ENCODE measurements at places on chromosomes 7 and 10.

GRCh38 chr10:14758994-14759664 lies 15.6 kb downstream of the FAM107B start:
- no peak for DNase-seq

DNA sequence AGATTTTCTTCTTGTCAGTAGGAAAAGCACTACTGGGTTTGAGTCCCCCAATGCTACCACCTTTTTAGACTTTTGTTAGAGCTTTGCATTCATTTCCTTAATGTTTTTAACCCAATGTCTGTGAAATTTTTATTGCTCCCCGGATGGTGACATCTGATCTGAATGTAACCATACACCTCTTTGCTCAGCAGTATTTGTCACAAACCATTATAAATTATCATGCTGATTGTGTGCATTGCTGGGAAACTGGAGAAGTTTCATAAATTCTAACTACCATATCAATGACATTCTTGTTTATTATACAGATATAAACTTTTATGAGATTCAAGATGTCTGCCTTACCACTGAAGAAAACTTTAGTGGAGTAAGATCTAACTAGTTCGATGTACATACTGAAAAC lies 8.5 kb downstream of the NRP1 start:
- DNase-seq = no peak

- DNase-seq = no peak
Measured at GRCh38 chr7:95427166-95427565, 7.7 kb downstream of the PON2 start.

GRCh38 chr10:84308021-84308420 lies 20.4 kb upstream of the CCSER2 start:
- no peak for DNase-seq

- DNase-seq = no peak
Measured at GRCh38 chr10:10361301-10361885, 656.3 kb upstream of the CELF2 start.

DNA sequence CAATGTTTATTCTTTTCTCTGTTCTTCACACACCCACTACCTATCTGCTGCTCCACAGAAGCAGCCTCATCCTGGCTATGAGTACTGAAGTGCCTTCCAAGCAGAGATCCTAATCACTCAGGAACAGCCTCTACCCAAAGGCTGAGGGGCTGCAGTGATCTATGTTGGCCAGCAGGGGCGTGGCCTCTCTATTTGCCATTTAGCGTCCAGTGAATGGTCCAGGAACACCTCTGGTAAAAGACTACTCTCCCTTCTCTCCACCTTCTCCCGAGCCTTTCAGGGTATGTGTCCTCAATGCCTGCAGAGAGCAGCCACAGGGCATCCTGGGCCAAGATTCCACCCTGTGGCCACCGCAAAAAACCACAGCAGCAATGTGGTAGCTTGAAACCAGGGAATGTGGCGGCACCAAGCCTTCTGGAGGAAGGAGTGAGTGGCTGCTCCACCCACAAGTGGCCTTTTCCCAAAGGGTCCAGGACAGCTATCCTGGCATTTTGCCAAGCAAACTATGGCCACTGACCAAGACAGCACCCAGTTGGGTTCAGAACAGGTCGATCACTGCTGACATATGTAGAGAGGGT lies 70.9 kb downstream of the SYPL1 start:
- DNase-seq = no peak

DNA sequence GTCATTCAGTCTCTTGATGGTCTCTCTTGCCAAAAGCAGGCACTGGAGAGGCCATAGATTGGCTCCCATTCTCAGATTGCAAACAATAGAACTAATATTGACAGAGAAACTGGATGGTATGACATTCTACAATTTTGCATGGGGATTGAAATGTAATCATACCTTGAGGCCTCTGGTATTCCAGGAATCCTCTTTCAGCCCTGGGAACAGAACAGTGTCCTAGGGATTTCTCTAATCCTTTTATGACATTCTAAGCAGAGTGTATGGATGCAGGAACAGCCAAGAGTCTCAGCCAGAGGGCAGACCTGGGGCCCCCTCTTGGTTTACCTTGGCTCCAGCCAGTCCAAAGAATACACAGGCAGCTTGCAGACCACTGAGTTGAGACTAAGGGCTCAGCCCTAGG lies 206.4 kb downstream of the KCNMA1 start:
- no peak for DNase-seq

GRCh38 chr10:88731296-88731695 lies 25.2 kb downstream of the LIPK start:
- DNase-seq = no peak

DNA sequence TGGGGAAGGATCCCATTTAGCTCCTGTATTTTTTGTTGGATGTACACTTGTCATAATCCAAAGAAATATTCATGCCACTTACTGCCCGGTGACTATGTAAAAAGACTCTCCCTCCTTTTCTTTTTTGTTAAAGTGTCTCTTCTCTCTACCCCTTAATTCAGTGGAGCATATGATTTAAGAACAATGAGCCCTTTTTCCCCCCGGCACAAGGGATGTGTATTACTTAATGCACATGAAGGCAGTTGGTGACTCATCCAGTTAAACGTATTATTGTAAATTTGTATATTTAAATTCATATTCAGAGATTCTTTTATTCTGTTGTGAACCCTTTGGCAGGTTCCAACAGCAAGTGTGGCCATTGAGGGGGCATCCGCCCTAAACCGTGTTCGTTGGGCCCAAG lies 241.9 kb downstream of the SLC25A13 start:
- DNase-seq = no peak

DNA sequence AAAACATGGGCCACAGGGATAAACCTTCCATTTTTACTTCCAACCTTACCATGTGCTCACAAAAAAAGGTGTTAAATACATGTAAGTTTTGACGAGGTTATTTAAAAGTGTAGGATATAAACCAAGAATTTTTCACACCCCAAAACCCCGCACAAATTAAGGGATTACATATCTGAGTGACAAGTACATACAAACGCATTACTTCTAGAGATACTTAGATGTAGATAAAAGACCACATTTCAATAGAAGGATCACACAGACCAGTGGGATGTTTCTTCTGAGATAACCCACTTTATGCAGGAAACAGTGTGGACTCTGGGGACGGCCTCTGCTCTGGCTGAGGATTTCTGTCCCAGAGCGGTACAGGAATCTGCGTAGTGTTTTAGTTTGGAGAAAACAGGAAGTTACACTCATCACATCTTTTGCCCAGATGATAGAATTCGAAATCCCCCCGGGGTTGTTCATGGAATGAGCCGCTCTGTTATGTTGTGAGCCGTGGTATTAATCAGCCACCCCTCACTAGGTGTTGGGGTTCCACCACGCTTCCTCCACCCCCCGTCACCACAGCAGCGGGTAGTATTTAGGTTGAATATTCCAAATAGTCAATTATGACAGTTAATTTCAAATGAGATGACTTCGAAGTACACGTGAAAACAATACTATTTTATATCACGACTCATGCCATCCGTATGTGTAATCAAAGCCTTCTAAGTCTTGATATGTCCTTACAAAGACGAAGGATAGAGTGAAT lies 1.3 kb upstream of the CUL1 start:
- DNase-seq = no peak

DNA sequence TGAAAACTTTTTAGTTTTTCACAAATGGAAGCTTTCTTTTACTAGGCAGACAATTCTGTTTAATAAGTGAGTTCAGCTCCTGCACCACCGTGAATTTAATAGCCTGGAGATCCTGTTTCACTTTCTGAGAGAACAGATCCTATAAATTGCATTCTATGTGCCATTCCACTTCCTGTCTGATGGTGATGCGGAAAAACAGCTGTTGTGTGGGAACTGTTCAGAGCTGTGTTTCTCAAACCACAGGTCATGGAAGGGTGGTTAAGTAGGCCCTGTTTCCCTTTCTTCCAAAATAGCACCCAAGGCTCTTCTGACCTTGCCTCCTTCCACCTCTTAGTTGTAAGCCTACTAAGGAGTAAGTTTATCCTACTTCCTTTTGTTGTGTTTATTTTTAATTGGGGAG lies 97.2 kb upstream of the DKK1 start:
- no peak for DNase-seq

DNA sequence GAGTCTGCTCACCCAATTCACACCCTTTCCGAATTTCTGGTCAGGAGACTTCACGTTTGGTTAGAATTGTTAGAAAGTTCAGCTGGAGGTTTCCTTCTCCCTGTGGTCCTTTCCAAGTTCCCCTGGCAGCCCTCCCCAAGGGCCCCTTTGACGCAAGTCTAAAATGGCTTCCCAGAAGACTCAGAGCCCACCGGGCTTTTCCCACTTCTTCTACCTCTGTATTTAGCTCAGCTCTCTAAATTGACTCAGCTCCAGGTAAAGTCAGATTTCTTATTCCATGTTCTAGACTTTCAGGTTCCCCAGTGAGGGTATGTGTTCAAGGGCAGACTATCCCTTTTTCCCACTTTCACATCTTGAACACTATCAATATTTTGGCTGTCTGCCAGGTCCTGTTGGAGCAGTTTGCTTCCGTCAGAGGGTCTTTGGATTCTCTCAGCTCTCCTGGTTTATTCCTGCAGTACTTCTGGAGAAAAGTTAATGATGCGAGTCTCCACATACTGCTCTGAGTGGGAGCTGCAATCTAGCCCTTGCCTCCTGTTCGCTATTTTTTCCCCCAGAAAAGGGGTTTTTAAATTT lies 53.1 kb upstream of the ZNF273 start:
- DNase-seq = no peak

DNA sequence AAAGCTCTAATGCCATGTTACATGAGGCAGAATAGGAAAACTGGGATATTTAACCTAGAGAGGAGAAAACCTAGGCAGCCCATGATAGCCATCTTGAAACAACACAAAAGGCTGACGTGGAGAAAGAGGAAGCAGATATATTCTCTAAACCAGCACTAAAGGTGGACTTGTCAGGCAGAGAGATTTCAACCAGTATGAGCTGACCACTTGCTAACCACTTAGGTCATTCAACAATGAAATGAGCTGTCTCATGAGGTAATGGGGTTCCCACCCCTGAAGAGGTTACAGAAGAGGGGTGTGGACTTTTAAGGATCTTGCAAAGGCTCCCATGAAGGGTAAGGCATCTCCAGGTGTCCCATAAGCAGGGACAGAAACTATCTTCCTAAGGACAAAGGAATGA lies 26.8 kb upstream of the EGR2 start:
- DNase-seq = no peak

GRCh38 chr10:96858706-96859050 lies 26.6 kb downstream of the LCOR start:
- DNase-seq = no peak

- no peak for DNase-seq
Measured at GRCh38 chr7:130593033-130593432, 75.5 kb downstream of the COPG2 start.

- DNase-seq = no peak
Measured at GRCh38 chr7:83850125-83850524, 201.2 kb upstream of the SEMA3E start.

GRCh38 chr10:3774814-3775695 lies 10.0 kb downstream of the KLF6 start:
- no peak for DNase-seq

DNA sequence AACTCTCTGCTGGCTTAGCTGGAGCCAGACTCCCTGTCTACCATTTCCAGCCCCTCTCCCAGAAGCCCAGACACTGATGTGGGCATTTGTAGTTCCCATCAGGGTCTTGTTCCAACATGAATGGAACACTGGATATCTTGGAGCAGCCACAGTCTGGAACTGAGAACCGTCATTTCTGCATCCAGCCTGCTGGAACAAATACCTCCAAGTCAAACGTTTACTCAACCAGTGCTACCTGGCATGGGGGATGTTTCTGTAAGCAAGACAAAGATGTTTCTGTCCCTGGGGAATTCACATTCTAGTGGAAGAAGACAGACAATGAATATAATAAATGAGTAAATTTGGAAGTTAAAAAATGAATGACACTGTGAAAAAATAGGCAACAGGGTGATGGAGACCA lies 70.8 kb upstream of the ZNF438 start:
- no peak for DNase-seq

DNA sequence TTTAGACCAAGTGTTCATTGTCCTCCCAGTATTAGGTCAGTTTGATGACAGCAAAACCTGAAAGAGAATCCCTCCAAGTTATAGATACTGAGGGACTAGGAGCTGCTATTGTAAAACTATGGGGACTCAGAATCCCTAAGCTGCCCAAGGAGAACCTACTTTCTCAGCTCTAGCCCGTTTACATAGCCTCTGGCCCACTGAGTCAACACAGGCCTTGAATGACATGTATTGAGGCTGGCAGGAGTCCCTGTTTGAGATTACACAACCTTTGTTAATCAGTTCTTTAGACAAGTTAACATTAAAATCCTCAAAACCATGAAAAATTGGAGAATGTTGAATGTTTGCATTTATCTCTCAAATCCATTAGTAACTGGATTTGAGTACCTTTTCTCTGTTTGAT lies 1079.0 kb downstream of the KCNMA1 start:
- no peak for DNase-seq

GRCh38 chr10:85600026-85600743 lies 766.4 kb downstream of the GRID1 start:
- no peak for DNase-seq

DNA sequence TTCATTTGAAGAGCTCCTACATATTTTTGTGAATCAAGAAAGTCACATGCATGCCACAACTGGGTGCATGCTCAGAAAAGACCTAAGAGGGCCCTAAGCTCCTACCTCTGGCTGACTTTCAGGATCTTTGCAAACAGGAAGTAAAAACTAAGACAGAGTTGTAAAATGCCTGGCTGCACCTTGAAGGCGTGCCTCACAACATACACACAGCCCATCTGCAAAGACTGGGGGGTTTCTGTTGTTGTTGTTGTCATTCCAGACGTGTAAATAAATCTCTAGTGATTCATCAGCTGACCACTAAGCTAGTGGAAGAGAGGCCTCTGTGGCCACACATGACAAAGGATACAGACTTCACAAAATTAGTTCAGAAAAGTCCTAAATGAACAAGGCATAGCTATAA lies 31.8 kb downstream of the SMURF1 start:
- DNase-seq = no peak

DNA sequence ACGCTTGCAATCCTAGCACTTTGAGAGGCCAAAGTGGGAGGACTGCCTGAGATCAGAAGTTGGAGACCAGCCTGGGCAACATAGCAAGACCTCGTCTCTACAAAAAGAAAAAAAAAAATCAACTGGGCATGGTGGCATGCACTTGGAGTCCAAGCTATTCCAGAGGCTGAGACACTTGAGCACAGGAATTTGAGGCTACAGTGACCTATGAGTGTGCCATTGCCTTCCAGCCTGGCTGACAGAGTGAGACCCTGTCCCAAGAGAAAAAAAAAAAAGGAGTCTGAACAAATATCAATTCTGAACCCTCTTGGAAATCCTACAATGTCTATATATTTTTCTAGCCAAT lies 126.8 kb upstream of the NRP1 start:
- DNase-seq = no peak

GRCh38 chr7:86668315-86668714 lies 24.6 kb downstream of the GRM3 start:
- DNase-seq = no peak

GRCh38 chr7:8277394-8277982 lies 15.5 kb upstream of the ICA1 start:
- no peak for DNase-seq

GRCh38 chr7:97271619-97272018 lies 154.1 kb downstream of the SDHAF3 start:
- DNase-seq = no peak

DNA sequence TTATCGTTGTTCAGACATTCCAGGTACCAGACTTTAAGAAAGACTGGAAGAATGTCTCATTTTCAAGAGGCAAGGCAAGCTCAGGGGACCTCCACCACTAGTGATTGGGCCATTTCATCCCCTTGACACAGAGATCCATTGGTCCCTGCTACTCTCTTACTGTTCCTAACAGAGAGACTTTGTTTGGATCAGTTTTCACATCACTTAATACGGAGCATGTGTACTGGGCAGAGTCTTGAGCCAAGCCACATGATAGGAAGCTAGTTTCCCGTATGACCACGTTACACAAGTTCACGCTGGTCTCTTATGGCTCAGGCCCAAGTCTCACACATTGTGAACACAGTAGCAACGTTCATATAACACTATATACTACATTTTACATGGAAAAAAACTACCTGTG lies 269.9 kb downstream of the BAMBI start:
- DNase-seq = peak; percentile 53

Data from right forelimb (tissue), 1 donor.